Right forelimb (tissue), 1 donor: ENCODE measurements at places on chromosomes 5 and 9.

- DNase-seq = no peak
Measured at GRCh38 chr9:118268046-118268445, 563.8 kb downstream of the TLR4 start.

- no peak for DNase-seq
Measured at GRCh38 chr9:8241201-8241600, 441.6 kb upstream of the DMAC1 start.

DNA sequence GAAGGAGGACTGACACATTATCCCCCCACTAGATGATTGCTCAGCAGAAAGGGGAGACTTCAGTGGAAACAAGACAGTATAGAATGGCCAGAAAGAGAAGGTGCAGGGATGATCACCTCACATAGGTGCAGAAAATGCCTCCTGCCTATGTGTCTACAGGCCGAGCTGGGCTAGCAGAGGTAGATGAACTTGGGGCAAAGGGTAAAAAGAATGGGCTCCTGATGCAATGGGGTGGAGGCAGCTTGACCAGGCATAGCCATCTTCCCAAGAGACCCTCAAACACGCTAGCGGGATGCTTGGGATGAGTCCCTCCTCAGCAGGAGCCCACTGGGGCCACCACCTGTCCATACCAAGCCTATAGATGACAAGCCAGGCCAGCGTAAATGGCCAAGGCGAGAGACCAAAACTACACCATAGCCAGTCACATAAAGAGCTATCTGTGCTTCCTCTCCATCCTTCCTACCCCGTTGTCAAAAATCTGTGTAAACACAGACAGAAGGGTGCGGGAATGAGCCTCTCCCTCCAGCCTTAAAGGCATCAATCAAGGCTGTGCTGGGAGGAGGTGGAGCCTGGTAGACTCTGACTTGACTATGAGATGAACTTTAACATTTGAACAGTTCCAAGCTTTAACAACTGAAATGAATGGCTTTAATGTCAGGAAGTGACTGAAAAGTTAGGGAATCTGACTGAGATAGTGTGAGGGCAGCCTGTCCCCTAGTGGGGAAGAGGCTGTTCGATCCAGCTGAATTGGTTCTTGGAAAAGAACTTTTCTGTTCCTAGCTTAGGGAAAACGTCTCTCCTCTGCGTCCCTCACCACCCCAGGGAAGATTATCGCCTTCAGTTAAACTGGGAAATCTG lies 10.4 kb downstream of the C9orf152 start:
- no peak for DNase-seq

DNA sequence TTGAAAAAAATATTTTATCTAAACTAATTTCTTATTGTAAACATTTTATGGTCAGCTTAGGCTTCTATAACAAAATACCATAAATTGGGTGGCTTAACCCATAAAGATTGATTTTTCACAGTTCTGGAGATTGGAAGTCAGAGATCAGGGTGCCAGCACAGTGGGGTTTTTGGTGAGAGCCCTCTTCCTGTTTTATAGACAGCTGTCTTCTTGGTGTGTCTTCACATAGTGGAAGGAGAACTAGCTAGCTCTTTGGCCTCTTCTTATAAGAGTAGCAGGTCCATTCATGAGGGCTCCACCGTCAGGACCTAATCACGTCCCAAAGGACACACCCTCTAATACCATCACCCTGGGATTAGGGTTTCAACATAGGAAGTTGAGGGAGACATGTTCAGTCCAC lies 26.6 kb downstream of the OTULINL start:
- no peak for DNase-seq
